ENCODE measurements at places on chromosomes 3 and 15.

- no peak for DNase-seq
Observed at GRCh38 chr3:36546226-36546625, 165.9 kb downstream of the STAC start.

- DNase-seq = no peak
Observed at GRCh38 chr3:178823591-178824246, 247.9 kb downstream of the ZMAT3 start.

DNA sequence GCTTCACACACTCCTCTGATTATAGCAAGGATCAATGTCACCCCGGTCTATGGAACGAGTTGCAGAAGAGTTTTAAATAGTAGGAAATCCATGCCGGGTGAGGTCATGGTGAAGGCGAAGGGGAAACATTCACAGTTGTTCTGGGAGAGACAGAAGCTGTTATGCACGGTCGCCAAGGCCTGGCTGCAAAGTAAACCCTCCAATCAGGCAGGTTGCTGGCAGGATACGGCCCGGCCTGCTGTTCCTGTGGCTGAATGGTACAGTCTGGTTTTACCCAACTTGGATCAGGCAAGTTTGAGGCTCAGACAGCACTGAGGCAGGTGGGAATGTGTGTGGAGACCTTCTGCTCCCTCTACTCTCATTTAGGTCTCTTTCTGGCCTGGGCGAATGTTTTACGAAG lies 45.3 kb upstream of the ATP2B2 start:
- peak; percentile 31 for DNase-seq

- DNase-seq = no peak
Observed at GRCh38 chr3:113428581-113428980, 12.7 kb downstream of the CFAP44 start.

- no peak for DNase-seq
Observed at GRCh38 chr3:178182337-178182779, 353.9 kb upstream of the KCNMB2 start.

DNA sequence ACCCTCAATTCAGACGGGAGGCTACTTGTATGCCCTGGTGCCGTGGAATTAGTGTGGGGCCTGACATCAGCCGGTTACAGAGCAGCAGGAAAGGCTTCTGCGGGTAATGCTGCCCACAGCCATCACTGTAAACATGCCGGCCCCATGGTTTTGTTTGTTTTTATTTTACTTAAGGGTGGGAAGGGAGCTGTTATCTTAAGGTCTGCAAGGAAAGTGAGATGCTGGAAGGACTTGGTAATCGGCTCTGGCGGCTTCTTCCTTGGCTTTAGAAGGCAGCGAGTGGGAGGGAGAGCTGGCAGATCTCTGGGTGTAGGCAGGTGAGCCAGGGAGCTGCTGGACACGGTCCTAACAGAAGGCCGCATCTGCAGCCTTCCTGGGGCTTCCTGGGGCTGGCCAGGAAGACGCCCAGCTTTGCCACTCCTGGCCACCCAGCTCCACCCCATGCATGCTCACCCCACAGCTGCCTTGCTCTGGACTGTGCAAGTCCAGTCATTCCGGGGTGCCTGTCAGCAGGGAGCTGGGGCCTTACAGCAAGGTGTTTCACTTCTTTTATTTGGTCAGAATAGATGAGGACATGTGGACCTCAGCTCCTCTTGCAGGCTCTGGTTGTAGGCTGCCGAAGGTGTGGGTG lies 54.1 kb upstream of the FURIN start:
- DNase-seq = no peak

DNA sequence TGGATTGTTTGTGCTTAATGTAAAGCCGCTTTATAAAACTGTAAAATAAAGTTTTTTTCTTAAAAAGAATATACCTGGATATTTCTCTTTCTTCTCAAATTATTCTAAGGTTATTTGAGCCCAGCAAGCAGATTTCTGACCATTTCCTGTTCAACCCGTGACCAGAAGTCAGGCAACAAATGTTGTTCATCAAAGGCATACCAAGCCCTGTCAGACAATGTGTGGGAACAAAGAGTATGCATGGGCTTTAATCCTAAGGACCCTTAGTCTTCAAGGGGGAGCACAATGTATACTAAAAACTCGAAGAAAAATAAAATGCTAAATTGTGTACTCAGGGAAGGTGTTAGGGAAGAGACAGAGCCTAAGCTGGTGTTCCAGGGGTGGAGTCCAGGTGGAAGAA lies 26.6 kb upstream of the PAQR5 start:
- no peak for DNase-seq

DNA sequence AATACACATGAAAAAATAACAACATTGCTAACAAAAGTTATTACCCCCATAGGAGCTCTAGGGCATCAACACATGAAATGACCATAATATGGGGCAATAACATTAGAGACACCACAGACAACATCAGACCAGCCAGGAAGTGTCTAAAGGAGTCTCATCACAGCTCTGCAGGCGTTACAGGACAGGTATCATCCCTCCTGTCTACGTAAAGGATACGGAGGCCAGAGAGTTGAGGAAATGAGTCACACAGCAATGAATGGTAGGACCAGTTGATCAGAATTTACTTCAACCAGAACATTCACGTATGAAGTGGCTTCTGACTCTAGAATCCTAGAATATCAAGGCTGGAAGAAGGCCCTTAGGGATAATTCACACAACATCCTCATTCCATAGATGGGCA lies 1.8 kb downstream of the NME9 start:
- DNase-seq = no peak

- DNase-seq = no peak
Observed at GRCh38 chr15:48553559-48553958, 92.0 kb downstream of the FBN1 start.

GRCh38 chr3:114608293-114608692 lies 314.5 kb downstream of the TIGIT start:
- no peak for DNase-seq

GRCh38 chr15:48592933-48593332 lies 52.6 kb downstream of the FBN1 start:
- no peak for DNase-seq

DNA sequence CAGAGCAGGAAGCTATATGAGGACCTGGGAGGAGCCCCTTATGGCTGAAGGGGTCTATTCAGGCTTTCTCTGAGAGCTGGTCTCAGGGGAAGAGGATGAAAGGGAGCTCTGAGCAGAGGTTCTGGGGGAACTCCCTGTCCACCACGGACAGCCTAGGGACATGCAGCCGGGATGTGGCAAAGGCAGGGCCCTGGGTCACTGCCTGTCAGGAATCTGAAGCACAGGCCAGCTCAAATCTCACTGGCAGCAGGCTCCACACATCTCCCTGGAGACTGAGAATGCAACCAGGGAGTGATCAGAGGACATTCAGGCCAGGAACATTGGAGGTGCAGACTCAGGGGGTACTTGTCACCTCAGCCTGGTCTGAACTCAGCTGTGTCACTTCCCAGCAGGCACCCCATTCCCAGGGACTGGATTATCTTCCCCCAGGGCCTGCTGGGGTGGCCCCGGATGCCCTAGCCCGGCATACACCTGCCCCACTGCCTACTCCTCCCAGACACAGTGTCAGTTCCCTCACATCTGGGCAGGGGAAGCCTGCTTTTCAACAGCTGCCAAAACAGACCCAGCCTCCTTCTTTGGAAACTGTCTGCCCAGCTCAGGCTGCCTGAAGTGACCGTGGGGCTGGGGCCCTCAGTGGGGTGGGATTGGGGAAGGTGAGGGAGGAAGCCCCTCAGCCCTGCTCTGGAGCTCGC lies 18.3 kb upstream of the SEMA3F start:
- no peak for DNase-seq

DNA sequence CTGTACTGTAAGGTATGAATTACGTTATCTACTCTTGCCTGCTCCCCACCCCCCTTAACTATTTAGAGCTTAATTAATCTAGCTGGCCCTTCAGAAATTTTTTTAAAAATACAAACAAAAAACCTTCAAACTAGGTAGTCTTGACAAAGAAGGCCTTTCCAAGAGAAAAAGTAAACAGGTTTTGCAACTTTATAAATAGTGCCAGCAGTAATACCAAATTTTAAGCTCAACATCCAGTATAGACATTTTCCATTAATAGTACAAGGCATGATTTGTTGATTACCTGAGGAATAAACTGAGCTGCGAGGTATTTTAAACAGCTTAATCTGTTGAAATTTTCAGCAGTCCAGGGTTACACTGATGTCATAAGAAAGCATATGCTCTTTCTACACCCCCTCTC lies 20.1 kb downstream of the STX19 start:
- no peak for DNase-seq

DNA sequence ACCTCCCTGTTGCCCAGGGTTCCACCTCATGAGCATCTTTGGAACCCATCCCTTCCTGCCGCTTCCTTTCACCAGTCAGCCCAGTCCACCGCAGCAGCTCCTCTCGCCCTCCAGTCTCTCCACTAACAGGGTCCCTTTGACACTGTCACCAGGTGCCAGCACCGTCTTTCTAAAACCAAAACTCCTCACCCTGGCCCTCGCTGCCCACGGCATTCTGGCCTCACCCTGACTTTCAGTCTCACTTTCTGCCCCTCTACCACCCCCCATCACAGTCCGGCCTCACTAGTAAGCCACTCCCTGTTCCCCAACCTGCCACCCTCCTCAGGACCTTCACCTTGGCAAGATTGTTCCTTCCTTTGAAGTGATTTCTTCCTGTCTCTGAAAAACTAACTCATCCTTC lies 4.2 kb downstream of the PPCDC start:
- DNase-seq = no peak

Measured in ascending aorta (tissue), 2 donors.